ENCODE measurements at places on chromosomes 4 and X. TPM values are rescaled to one million over a fixed set of nuclear protein-coding genes. Genes with fewer than 3 reads are reported as not detected.

- DNase-seq = no peak
These were observed 46.7 kb downstream of the DTHD1 start for GRCh38 chr4:36328130-36328529.

GRCh38 chrX:115251458-115252233 is 17.8 kb upstream of the LRCH2 start:
- DNase-seq = no peak

DNA sequence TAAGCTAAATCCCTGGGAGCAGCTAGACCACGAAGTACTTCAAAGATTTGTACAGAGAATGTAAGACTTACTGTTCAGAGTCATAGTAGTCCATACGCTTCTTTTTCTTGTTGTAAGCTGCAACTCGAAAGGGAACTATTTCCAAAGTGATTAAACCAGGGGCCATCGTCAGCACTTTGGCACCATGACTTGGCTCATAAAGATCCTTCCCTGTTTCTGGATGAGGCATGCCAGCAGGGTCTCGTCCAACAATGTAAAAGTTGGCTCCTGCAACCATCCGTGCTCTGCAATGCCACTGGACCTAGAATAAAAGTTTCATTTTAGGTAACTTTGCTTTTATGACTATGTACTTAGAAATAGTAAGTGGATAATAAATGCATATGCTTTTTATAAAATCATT is 88.5 kb downstream of the PAPSS1 start:
- DNase-seq = no peak

DNA sequence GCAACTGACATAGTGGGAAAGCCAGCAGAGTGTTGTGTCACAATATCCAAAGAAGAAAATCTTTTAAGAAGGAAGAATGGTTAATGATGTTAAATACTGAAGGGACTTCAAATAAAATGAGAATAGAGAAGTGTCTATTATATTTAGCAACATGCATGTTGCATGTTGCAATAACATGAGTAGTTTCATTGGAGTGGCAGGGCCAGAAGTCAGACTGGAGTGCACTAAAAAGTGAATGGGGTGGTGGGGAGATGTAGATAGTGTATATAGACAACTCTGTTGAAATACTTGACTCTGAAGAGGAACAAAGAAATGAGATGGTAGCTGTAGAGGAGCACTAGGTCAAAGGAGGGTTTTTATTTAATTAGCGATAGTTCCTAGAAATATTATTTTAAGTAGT is 9.5 kb upstream of the AMMECR1 start:
- DNase-seq = no peak

DNA sequence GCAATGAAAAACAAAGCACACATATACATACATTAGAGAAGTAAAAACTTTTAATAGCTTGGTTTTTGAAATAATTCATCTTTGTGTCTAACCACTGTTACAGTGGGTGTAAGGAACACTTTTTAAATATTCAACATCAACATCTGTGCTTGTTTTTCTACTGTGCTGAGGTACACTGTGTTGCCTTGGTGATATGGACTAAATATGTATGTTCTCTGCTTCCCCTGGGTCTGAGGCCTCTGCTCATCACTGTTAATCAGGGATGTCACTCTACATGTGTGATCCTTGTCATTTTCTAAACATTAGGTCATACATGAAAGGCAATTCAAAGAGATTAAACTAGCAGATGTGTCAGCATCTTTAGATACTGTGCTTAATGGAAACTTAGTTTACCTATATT is 10.9 kb downstream of the MCTS1 start:
- DNase-seq = no peak

GRCh38 chr4:90546114-90546513 is 418.9 kb downstream of the CCSER1 start:
- DNase-seq = no peak

The HERC6 gene
- total RNA-seq = 4.9 TPM

The MAGEC2 gene
- not detected for total RNA-seq

The ARAF gene
- total RNA-seq = 11.9 TPM

DNA sequence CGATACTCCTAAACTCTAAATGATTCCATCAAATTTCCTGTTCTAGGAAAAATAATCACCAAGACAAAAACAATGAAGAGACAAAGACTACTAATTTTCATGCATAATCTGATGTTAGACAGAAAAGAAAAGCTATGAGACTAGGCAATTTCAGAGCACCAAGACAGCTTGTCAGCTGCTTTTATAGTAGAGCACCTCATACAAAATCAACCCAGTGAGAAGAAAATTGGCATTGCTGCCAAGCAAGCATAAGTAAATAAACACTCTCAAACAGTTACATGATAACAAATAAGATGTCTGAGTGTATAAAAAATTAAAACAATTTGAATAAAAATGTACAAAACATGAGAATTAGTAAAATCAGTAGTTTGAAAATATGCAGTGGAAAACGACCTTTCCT is 1544.6 kb downstream of the C4orf33 start:
- DNase-seq = no peak

The EDA gene
- total RNA-seq = 7.6 TPM

The PDE6B gene
- 5.5 TPM for total RNA-seq

- DNase-seq = peak; percentile 35
These were observed 31.0 kb upstream of the STX18 start for GRCh38 chr4:4572821-4573220.

DNA sequence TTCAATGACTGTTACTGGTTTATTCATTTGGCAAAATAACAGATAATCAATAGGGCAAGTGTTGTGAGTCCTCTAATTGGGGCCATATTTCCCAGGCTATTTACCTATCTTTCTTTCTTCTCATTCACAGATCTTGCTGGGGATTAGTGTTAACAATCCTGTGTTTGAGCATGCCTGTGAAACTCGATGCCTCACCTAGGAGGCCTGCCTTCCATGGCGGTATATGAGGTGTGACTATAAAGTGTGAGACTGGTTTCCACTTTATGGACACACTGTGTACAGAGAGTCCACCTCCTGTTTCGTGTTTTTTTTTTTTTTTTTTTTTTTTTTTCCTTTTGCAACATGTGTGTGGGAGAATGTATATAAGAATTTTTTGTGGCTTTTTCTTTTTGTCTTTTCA is 199.3 kb downstream of the BMPR1B start:
- DNase-seq = no peak

DNA sequence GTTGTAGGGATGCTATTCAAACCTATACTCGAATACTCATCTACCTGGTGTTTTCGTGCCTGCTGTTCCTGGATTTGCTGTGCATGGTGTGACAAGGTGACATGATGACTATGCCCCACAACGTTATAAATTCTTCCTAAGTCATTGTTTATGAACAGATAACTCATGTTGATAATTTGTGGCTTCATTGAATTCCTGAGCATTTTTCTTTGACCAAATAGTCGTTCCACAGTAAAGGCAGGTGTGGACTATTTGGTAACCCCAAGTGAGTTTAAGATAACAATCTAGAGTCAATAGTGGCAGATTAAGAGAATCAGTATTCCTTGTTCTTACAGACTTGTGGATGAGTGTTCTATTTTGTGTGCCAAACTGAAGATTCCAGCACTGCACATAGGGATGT is 59.9 kb downstream of the SNX25 start:
- no peak for DNase-seq

The INPP4B gene
- total RNA-seq = 28.6 TPM

GRCh38 chr4:7705062-7705461 is 234.6 kb downstream of the AFAP1 start:
- no peak for DNase-seq

GRCh38 chr4:38177641-38178391 is 217.6 kb downstream of the PTTG2 start:
- DNase-seq = no peak

DNA sequence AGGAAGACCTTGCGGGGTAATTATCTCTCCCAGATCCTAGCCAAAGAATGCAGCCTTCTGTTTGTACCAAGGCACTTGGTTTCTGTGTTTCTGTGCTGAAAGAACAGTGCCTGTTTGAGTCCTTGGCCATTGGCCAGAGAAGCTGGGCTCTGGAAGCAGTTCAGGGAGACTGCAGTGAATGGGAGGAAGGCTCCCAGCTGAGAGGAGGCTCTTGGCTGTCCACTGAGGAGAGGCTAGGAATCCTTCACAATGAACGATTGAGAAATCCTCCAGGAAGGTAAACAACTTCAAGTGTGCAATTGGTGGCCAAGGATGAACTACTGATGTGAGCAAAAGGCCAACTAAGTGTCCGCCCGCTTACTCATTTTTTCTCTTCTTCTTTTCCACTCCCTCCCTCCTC is 61.3 kb downstream of the HS3ST1 start:
- no peak for DNase-seq

- no peak for DNase-seq
These were observed 43.2 kb downstream of the ASMT start for GRCh38 chrX:1658071-1658491.

- no peak for DNase-seq
These were observed 11.4 kb upstream of the PARM1 start for GRCh38 chr4:74921490-74921889.

The UGT2B7 gene
- not detected for total RNA-seq

GRCh38 chr4:137853424-137853823 is 321.1 kb upstream of the PCDH18 start:
- DNase-seq = no peak

DNA sequence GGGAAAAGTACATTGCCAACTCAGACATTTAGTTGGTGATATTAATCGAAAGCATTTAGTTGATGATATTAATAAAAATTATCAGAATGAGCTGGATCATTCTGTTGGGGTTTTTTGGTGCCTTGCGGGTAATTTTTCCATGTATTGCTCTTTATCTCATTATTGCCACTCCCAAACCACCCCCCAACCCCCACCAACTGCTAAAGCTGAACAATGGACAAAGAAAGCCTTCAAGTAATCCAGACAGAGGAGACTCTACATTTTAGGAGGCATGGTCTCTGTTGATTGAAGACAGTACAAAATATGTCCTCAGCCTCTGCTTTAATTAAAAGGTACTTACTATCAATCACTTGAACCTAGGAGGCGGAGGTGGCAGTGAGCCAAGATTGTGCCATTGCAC is 22.5 kb downstream of the PDK3 start:
- no peak for DNase-seq

DNA sequence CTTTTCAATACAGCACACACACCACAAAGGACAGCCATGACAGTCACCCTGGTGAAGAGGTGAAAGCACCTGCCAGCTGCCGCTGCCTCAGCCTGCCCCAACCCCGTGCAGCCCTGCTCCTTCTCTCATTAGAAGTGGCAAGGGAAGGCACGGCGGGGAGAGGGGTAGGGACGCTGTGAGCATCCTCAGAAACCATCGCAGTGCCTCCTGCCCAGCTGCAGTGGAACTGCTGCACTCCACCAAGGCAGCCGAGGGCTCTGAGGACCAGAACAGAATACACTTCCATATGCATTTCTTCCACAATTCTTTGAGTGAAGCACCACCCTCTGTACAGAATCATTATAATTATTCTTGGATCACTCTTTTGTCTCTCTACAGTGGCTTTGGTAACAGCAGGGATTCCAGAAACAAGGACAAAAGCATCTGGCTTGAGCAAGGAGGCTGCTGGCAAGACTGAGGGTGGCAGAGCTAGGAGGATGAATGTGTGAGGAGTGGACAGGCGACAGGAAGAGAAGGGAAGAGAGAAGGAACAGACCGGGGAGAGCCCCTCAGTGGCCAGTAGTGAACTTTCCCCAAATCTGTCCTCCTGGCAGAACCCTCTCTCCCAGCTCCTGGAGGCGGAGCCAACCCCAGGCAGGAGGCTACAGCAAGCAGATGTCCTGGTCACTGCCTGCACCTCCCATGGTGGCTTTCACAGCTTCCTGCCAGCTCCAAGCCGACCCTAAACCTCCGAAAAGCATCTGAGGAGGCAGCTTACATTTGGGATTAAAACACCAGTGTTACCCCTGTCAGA is 73.2 kb downstream of the MTNR1A start:
- DNase-seq = no peak

The CCKAR gene
- total RNA-seq = 0.49 TPM

DNA sequence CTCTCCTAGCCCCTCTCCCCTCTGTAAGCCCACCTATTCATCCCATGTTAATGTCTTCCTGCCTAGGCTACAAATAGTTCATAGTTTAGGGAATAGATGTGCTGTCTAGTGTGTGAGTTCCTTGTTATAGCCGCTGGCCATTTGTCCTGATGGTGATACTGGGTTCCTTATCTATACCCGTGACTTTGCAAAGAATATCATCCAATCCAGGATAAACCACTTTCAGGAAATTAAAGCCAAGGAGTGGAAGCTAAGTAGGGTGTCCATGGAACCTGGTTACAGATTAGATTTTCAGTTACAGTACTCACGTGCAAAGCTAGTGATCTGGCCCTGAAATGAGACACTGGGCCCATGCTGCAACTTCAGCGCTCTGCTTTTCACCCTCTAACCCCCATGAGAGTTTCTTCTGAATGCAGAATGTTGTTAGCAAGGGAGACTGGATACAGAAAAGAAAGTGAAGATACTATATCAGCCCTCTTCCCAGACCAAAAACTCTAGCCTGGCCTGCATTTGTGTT is 111.4 kb downstream of the TMEM164 start:
- no peak for DNase-seq

The GAGE2A gene
- not detected for total RNA-seq

The DCK gene
- 25.3 TPM for total RNA-seq

The GPR119 gene
- total RNA-seq = not detected

- DNase-seq = no peak
These were observed 1.5 kb downstream of the IRF2 start for GRCh38 chr4:184472614-184473498.

DNA sequence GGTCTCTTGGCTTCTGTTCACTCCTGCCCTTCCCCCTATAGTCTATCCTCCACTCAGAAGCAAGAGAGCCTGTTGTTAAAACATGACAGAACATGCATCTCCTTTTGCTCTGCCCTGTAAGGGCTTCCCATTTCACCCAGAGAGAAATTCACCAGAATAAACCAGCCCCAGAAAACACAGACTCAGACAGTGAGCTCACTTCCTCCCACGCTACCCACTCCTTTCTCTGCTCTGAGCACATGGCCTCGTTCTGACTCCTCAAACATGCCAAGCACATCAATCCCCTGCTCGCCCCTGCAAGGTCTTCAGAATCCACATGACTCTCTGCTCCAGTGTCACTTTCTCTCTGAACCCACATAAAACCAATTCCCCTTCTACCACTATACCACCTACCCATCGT is 50.4 kb downstream of the MID1 start:
- DNase-seq = no peak

The VCX3A gene
- total RNA-seq = not detected

The SRPX2 gene
- total RNA-seq = 11.2 TPM

DNA sequence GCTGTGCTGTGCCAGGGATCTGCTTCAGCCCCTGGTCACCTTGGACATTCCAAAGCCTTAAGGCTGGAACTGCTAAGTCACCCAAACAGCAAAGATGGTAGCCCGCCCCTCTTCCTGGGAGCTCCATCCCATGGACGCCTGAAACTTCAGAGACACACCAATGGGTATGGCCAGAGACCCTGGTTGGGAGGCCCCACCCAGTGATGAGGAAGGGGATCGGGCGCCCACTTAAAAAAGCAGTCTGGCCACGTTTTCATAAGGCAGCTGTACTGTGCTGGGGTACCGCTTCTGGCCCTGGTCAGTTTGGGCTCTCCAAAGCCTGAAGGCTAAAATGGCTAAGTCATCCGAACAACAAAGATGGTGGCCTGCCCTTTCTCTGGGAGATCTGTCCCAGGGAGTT is 9.4 kb upstream of the TMSB15C start:
- no peak for DNase-seq

GRCh38 chrX:148610328-148610698 is 109.9 kb downstream of the AFF2 start:
- no peak for DNase-seq

The EPGN gene
- 29.6 TPM for total RNA-seq
